Activated T-helper 1 cell treated with anti-CD3 and anti-CD28 coated beads, Interleukin-2, amount 50 U/mL, for 16 hours (primary cell): ENCODE measurements at places on chromosomes 3 and 15.

- DNase-seq: no peak
Observed at GRCh38 chr15:29805043-29805707, 17.1 kb downstream of the TJP1 start.

GRCh38 chr3:15462451-15462850 lies 35.1 kb downstream of the EAF1 start:
- DNase-seq: no peak

GRCh38 chr15:54345827-54346226 lies 367.6 kb downstream of the UNC13C start:
- DNase-seq: no peak

DNA sequence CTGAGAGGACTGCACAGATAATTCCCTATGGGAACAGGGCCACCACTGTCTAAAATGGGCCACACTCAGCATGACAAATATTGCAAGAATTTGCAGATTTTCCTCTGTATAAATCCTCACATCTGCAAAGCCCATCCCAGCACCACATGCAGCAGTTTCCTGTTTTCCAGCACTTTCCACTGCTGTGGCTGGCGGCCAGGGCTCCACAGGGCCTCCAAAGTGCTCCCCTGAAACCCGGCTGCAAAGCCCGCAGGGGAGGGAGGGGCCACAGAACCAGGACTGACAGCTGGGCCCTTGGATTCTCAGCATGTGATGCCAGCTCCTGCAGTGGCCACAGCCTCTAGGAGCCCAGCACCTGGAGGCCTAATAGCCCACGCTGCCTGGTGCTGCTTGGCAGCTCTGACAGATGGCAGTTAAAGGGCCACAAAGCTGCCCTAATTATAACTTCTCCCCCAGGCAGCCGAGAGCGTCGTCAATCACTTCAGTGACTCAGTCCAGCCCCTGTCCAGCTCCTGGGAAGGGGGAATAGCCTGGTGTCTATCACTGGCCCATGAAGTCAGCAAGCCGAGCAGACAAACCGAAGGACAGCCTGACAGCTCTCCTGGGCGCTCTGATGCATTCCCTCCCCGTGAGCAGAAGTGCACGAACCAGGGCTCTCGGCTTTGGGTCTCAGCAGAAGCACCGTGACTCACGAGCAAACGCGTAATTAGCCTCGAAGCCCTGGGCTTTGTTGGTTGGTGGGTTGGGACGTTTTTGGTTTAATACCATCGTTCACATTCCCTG lies 4.7 kb downstream of the LRRC15 start:
- no peak for DNase-seq

- no peak for DNase-seq
Observed at GRCh38 chr3:113161661-113162060, 49.7 kb upstream of the BOC start.

GRCh38 chr3:177168431-177168830 lies 28.9 kb downstream of the TBL1XR1 start:
- no peak for DNase-seq

DNA sequence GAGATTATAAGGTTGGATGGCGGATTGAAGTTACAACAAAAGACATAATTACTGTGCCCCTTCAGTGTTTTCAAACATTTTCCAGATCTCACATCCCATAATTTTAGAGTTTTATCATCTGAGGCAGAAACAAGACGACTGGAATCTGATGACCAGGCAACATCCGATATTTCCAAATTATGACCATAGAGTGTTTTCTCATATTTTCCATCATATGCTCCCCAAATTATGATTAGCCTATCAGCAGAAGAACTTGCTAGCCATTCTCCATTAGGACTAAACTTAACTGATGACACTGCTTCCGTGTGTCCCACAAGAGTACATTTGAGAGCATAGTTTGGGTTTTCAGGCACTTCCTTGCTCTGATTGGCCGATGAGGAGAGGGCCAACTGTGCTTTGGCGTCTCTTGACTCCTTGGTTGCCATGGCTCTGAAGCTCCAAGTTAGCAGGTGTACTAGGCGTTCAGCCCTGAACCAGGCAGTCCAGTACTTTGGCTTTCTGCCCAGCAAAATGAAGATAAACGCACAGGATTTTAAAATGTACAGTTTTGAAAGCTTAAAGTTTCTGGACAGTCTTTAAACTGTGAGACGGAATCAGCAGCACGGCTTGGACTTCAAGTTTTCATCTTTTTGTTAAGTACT lies 638 bp downstream of the WDR5B start:
- DNase-seq: peak; percentile 9

DNA sequence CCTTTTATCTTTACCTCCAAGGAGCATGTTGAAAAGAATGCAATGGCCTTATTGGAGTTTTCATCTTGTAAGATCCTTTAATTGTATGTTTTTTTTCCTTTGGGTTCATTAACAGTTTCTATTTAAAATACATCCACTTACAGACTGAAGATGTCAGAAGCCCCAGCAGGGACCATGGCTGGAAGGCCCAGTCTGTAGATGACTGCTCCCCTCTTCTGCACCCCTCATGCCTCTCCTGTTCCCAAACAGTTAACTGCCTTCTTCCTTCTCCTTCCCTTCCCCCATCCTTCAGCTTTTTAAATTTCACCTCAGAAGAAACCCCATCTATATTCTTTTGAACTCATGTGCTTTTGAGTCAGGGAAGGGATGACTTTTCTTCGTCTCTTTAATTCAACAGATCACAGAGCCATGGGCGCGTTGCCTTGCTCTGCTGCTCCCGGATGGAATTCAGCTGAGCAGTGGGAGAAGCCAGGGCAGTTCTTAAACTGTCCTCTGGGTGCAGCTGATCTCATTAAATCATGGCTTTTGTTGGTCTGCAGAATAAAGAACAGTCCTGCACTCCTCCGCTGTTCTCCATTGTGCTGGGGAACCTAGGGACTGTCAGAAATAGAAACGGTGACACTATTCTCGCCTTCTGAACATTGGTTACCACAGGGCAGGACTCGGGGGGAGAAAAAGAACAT lies 71.5 kb upstream of the EIF1B start:
- DNase-seq: no peak

- no peak for DNase-seq
Observed at GRCh38 chr15:56523521-56523920, 58.6 kb upstream of the MNS1 start.

GRCh38 chr3:145865399-145866018 lies 295.5 kb downstream of the PLOD2 start:
- no peak for DNase-seq

GRCh38 chr3:12345584-12346494 lies 57.0 kb downstream of the PPARG start:
- no peak for DNase-seq

DNA sequence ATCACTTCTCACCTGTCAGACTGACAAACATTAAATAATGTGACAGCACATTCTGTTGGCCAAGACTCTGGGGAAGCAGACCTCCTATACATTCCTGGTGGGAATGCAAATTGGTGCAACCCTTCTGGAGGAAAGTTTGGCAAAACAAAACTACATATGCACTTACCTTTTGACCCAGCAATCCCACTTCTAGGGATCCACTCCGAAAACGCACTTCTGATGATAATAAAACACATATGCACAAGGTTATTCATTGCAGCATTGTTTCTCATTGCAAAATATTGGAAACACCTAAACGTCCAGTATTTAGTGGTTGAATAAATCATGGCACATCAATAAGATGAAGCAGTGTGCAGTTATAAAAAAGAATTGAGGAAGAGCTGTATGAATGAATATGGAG lies 145.5 kb upstream of the ABHD17C start:
- DNase-seq: no peak

- DNase-seq: no peak
Observed at GRCh38 chr3:101936419-101937356, 87.4 kb downstream of the NFKBIZ start.

- no peak for DNase-seq
Observed at GRCh38 chr3:131596884-131597283, 94.1 kb upstream of the MRPL3 start.

DNA sequence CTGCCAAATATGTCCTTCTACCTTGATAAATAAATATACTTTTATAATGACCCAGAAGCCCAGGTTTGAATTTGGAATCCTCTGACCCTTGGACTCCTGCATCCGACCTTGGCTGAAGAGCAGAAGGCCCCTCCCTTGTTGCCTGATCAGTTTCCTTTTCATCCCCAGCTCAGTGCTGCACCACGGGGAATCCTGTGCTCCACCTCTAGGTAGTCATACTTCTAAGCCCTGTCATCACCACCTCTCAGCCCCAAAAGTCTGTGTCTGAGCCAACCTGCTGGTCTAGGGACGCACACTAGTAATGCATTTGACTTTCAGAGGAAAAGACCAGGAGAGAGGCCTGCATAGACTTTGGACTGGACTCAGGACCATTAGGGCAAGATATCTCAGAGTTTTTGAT lies 310.6 kb downstream of the NLGN1 start:
- no peak for DNase-seq

DNA sequence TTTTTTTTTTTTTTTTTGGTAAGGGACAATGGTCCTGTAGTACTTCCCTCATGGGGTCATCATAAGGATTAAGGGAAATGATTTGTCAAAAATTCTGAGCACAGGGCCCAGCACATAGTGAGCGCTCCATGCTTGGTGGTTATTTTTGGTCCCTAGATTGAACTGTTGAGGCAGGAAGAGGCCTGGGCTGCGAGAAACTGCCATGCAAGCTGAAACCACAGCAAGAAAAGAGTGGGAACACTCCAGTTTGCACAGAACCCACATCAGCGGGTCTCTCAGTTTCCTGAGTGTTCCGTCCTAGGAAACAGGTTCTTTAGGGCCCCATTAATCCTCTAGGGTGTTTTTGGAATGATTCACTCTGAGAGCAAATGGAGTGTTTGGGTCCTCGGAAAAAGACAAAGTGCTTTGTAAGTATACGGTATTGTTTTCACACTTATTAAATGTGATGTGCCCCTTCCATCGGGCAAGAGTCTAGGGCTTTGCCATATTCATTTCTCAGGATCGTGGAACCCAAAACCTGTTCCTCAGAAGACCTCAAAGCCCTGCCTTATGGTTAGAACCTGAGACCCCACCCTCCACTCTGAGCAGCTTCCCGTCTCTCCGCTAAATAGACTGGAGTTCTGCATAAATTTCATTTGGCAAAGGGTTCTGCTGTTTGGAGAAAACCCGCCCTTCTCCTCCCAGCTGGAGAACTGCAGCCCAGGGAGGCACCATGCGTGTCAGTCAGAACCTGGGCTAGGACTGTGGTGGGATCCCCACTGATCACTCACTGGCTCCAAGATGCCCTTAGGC lies 60.4 kb downstream of the SPSB4 start:
- no peak for DNase-seq

DNA sequence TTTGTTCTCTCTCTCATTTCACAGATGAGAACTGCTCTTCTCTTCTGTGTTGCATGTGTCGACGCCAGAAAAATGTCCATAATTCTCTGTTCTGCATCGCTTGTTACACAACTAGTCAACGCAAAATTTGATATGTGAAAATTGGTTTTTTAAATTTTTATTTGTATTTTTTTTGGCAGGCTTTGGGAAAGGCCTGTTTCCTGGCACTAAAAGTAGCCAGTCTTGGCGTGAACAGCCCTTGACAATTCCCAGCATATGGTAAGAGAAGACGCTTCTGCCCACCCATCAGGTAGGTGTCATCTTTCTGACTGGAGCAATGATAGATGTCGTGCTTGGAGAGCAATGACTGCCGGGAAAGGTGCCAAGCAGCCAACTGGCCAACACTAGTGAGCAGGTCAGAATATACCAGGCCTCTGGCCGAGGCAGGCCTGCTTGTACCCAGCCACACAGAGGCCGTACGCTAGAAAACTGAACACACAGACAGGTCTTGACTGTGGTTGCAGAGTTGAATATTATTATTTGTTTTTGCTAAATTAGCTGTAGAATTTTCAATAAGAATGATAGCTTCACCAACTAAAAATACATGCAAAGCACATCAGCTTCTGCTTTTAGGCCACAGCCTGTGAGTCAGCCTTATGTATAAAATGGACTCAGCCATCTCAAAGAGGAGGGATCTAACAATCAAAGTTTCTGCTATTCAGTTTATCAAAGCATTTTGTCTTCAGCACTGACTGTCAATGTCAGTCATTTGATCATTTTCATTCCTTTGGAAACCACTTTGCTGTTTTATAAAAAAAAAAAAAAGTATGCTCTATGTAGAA lies 837.5 kb downstream of the MCTP2 start:
- DNase-seq: no peak
